ENCODE measurements at places on chromosomes 16 and 17. TPM values are rescaled to one million over a fixed set of nuclear protein-coding genes. Genes with fewer than 3 reads are reported as not detected.

DNA sequence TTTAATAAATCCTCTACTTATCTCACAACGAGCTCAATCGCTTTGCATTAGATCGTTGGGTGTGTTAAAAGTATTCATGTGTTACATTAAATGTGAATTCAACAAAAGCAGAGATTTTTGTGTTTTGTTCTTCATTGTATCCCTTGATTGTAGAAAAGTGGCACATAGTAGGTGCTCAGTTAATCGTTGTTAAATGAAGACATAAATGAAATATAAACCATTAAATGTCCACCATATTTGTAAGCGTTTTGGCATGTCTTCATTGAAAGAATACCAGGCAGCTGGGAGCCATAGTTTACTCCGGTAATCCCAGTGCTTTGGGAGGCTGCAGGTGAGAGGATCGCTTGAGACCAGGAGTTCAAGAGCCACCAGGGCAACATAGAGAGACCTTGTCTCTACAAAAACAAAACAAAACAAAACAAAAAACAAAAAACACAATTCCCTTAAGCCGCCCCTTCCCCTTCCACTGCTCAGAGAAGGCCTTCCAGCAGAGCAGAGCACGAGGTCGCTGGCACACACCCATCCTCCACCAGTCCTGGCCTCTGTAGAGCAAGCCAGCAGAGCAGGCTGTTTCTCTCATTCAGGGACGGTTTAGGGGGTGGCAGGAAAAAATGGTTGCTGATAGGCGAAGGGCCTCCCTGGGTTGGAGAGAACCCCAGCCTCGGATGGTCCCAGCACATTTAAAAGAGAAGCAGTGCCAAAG, 673 bp upstream of the CHD9 start:
- H3K27ac ChIP-seq = peak overlapping the region; percentile 55
- H3K4me3 ChIP-seq = peak overlapping the region; percentile 57
- no peaks in the 10 kb centered on the region for H3K27me3 ChIP-seq
- H3K4me1 ChIP-seq = no peaks in the 10 kb centered on the region

KRTAP3-1 gene
- total RNA-seq = not detected

- H3K27me3 ChIP-seq = no peaks in the 10 kb centered on the region
- H3K36me3 ChIP-seq = no peaks in the 10 kb centered on the region
- H3K4me3 ChIP-seq = no peak overlapping the region
- no peaks in the 10 kb centered on the region for H3K4me1 ChIP-seq
- no peak for DNase-seq
Measured at GRCh38 chr17:6627019-6627418, 13.5 kb downstream of the KIAA0753 start.

DNA sequence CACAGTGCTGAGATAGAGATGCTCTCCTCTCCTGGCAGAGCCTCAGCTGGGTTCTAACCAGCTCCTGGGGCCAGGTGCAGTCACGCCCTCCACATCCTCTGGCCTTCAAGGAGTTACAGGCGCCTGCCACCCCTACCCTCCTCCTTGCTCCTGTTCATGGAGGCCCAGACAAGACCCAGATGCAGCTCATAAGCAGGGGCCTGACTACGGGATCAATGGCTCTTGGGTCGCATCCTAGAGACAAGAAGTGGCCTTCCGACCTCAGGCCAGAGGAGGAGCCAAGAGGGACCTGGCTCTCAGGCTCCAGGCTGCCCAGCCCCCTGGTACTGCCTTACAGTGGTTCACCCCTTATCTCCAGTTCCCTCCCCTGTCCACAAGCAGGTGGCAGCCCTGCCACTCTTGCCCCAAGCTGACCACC, 23.0 kb downstream of the ARHGAP27 start:
- no peaks in the 10 kb centered on the region for H3K36me3 ChIP-seq
- no peaks in the 10 kb centered on the region for H3K27me3 ChIP-seq
- no peak for DNase-seq
- no peak overlapping the region for H3K4me3 ChIP-seq

CACNA1H gene
- total RNA-seq = 55.9 TPM

GRCh38 chr17:70086516-70086915, 11.5 kb downstream of the KCNJ16 start:
- H3K4me1 ChIP-seq = peaks cover 5% of the 10 kb centered on the region
- no peaks in the 10 kb centered on the region for H3K36me3 ChIP-seq
- no peaks in the 10 kb centered on the region for H3K27me3 ChIP-seq
- H3K27ac ChIP-seq = no peak overlapping the region
- H3K4me3 ChIP-seq = no peak overlapping the region

PDE6G gene
- 0.56 TPM for total RNA-seq

RAB37 gene
- total RNA-seq = 0.94 TPM

CRYBA1 gene
- total RNA-seq = not detected

NFE2L1 gene
- total RNA-seq = 180 TPM

ST6GALNAC1 gene
- 20.1 TPM for total RNA-seq

- H3K4me3 ChIP-seq = no peak overlapping the region
- peak overlapping the region; percentile 31 for H3K27ac ChIP-seq
- peaks cover 16% of the 10 kb centered on the region for H3K4me1 ChIP-seq
- no peaks in the 10 kb centered on the region for H3K36me3 ChIP-seq
Measured at GRCh38 chr17:7466639-7467341, 12.6 kb downstream of the ZBTB4 start.

- H3K36me3 ChIP-seq = no peaks in the 10 kb centered on the region
- DNase-seq = peak; percentile 64
- no peaks in the 10 kb centered on the region for H3K4me1 ChIP-seq
- no peak overlapping the region for H3K4me3 ChIP-seq
Measured at GRCh38 chr17:66737524-66737923, 97.4 kb upstream of the CACNG5 start.

- peak; percentile 96 for DNase-seq
- peak within 1 kb of the TSS; percentile 92 for H3K4me3 ChIP-seq
- no peaks in the 10 kb centered on the region for H3K36me3 ChIP-seq
- H3K27ac ChIP-seq = peak within 1 kb of the TSS; percentile 81
- peaks cover 33% of the 10 kb centered on the region for H3K4me1 ChIP-seq
- no peaks in the 10 kb centered on the region for H3K27me3 ChIP-seq
Measured at GRCh38 chr17:38748149-38748891, at the start of gene PCGF2. Gene PCGF2 (minus strand): TSS chr17:38748336. CDS start chr17:38740402, 7,934 bp downstream.

GRCh38 chr17:72760368-72760767, 332.1 kb downstream of the SLC39A11 start:
- no peaks in the 10 kb centered on the region for H3K4me1 ChIP-seq
- no peak overlapping the region for H3K4me3 ChIP-seq
- no peak overlapping the region for H3K27ac ChIP-seq
- no peaks in the 10 kb centered on the region for H3K27me3 ChIP-seq
- no peak for DNase-seq

DNA sequence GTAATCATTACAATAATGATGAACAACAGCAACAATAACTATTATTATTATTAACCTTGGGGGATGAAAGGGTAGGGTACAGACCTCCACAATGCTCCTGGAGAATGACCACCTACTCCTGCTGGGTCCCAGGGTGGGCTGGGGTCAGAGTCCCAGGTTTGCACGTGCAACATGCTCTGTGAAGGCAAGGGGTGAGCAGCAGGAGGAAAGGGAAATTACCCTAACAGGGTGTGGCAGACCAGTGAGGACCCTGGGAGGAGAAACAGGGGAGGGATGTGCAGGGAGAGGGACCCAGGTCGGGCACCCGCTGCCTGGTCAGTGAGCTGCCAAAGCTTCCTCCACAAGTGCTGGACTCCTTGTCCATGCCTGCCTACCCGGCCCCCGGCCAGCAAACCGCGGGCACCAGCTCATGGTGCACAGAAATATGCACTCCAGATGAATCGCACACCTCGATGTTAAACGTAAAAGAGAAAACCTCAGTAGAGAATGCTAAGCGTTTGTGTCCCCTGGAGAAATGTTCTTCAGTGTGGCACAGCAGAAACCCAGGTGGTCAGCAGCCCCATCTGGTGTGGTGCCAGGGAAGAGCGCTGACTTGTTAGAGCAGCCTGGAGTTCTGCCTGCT, 767.1 kb downstream of the KCNJ18 start:
- H3K27me3 ChIP-seq = no peaks in the 10 kb centered on the region
- no peak overlapping the region for H3K27ac ChIP-seq
- no peaks in the 10 kb centered on the region for H3K36me3 ChIP-seq
- no peaks in the 10 kb centered on the region for H3K4me1 ChIP-seq

DNA sequence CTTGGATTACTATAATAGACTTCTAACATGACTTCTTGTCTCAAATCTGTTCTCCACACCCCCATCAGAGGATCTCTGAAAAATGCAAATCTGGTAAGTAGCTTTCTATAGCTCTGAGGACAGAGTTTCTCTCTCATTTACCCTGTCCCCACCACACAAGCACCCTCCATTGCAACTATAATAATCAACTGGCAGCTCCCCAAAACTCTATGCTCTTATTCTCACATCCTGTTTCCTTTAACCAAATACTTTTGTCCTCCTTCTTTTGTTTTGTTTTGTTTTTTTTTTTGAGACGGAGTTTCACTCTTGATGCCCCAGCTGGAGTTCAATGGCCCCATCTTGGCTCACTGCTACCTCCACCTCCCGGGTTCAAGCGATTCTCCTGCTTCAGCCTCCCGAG, 73.4 kb downstream of the HELZ start:
- H3K27me3 ChIP-seq = no peaks in the 10 kb centered on the region
- H3K36me3 ChIP-seq = no peaks in the 10 kb centered on the region
- DNase-seq = no peak
- no peak overlapping the region for H3K4me3 ChIP-seq

GRCh38 chr17:81027591-81028505, 7.1 kb upstream of the BAIAP2 start:
- no peaks in the 10 kb centered on the region for H3K27me3 ChIP-seq
- no peak overlapping the region for H3K27ac ChIP-seq
- H3K4me1 ChIP-seq = no peaks in the 10 kb centered on the region
- DNase-seq = no peak
- H3K4me3 ChIP-seq = no peak overlapping the region
- H3K36me3 ChIP-seq = no peaks in the 10 kb centered on the region

GRCh38 chr16:4455951-4456350, 18.5 kb downstream of the NMRAL1 start:
- H3K27ac ChIP-seq = no peak overlapping the region
- H3K27me3 ChIP-seq = no peaks in the 10 kb centered on the region
- DNase-seq = no peak
- no peaks in the 10 kb centered on the region for H3K36me3 ChIP-seq
- no peak overlapping the region for H3K4me3 ChIP-seq
- peaks cover 6% of the 10 kb centered on the region for H3K4me1 ChIP-seq
